Thymus (tissue), 14 donors: ENCODE measurements at places on chromosomes 12 and 14.

GRCh38 chr14:106395456-106396050 lies 869.2 kb downstream of the TMEM121 start:
- peaks cover 27% of the 10 kb centered on the region for H3K4me1 ChIP-seq
- H3K27me3 ChIP-seq = no peaks in the 10 kb centered on the region
- H3K27ac ChIP-seq = peak overlapping the region; percentile 31
- no peak for DNase-seq
- H3K36me3 ChIP-seq = no peaks in the 10 kb centered on the region

- DNase-seq = no peak
- H3K4me3 ChIP-seq = no peak overlapping the region
- no peaks in the 10 kb centered on the region for H3K36me3 ChIP-seq
- H3K27ac ChIP-seq = no peak overlapping the region
- H3K27me3 ChIP-seq = no peaks in the 10 kb centered on the region
Observed at GRCh38 chr14:58108717-58109116, 43.3 kb downstream of the ARMH4 start.

DNA sequence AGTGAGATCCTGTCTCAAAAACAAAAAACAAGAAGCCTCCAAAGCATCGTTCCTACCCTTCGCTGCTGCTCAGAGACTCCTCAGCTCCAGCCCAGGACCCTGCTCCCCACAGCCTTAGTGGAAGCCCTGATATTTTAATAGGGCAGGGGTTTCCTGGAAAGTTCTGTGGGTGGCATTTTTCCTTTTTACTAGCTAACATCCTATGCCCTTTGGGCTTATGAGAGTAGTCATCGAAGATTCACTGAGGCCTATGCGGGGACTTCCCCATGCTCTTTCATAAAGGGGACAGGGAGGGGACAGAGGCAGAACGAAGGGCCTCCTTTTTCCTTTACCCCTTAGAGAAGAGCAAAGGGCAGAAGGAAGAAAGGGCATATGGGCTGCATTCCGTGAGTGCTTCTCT lies 8.3 kb downstream of the LAG3 start:
- H3K27me3 ChIP-seq = no peaks in the 10 kb centered on the region
- H3K4me1 ChIP-seq = peaks cover 91% of the 10 kb centered on the region
- no peaks in the 10 kb centered on the region for H3K36me3 ChIP-seq
- peak overlapping the region; percentile 74 for H3K27ac ChIP-seq

DNA sequence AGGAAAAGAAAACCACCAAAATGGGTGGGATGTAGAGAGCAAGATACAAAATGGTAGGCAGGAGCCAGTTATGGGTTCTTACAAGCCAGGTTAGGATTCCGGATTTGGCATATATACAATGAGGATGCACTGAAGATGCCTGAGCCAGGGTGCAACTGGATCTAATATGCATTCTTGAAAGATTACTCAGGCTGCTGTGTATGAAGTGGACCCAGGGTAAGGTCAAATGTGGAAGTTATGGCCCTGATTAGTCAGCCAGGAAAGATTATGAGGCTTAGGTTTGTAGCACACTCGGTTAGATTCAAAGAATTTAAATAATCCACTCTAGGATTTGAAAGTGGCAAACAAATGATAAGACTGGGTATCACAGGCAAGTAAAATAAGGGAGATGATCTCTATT lies 1750.7 kb upstream of the FLRT2 start:
- H3K36me3 ChIP-seq = no peaks in the 10 kb centered on the region
- H3K4me1 ChIP-seq = no peaks in the 10 kb centered on the region
- H3K27me3 ChIP-seq = no peaks in the 10 kb centered on the region
- H3K27ac ChIP-seq = no peak overlapping the region
- no peak for DNase-seq
- no peak overlapping the region for H3K4me3 ChIP-seq

DNA sequence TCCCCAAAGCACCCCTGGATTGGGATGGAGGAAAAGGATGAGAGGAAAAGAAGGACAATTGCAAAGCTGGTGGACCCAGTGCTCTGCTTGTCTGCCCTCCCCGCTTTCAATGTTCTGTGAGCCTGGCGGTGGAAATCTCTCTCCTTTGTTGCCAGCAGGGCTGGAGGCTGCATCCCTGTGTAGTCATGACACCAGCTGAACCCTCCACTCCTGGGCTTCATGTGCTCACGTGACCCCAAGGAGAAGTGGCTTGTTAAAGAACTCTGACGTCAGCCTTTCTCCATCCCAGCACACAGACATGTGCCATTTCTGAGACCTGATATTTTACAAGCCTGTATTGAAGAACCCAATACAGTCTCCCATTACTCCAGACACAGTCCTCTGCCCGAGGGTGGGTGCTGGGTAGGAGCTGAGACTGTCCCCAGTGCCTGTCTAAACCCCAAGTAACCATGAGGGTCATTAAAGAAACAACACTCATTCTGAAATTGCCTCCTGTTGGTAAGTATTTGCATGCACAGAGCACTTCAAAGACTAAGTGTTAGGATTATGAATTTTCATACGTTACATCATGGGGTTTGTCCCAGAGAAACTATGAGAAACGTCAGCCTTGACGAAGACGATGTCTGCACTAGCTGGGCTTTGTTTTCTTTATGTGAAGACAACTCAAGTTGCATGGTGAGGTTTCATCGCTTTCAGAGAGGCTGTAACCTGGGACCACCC lies 21.7 kb downstream of the GALNT16 start:
- H3K4me3 ChIP-seq = no peak overlapping the region
- no peak overlapping the region for H3K27ac ChIP-seq
- H3K36me3 ChIP-seq = no peaks in the 10 kb centered on the region
- no peaks in the 10 kb centered on the region for H3K27me3 ChIP-seq
- no peak for DNase-seq

DNA sequence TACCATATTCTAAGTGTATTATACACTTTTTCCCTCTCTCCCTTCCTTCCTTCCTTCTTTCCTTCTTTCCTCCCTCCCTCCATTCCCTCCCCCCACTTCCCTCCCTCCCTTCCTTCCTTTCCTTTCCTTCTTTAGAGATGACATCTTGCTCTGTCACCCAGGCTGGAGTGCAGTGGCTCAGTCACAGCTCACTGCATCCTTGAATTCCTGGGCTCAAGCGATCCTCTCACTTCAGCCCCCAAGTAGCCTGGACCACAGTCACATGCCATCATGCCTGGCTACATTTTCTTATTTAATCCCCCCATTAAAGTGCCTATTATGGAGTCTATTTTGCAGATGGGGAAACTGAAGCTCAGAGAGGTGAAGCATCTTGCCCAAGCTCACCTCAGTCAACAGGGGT lies 55.0 kb downstream of the SVOP start:
- H3K27ac ChIP-seq = no peak overlapping the region
- H3K27me3 ChIP-seq = no peaks in the 10 kb centered on the region
- H3K4me3 ChIP-seq = no peak overlapping the region

- no peaks in the 10 kb centered on the region for H3K4me1 ChIP-seq
- H3K36me3 ChIP-seq = peaks cover 2% of the 10 kb centered on the region
- no peak for DNase-seq
- H3K27me3 ChIP-seq = no peaks in the 10 kb centered on the region
Observed at GRCh38 chr12:32292151-32292550, 107.2 kb upstream of the FGD4 start.

GRCh38 chr12:12723681-12724420 lies 6.7 kb downstream of the CDKN1B start:
- peak overlapping the region; percentile 100 for H3K27ac ChIP-seq
- H3K4me1 ChIP-seq = peaks cover 18% of the 10 kb centered on the region
- no peaks in the 10 kb centered on the region for H3K27me3 ChIP-seq
- H3K4me3 ChIP-seq = peak overlapping the region; percentile 89
- H3K36me3 ChIP-seq = peaks cover 32% of the 10 kb centered on the region

DNA sequence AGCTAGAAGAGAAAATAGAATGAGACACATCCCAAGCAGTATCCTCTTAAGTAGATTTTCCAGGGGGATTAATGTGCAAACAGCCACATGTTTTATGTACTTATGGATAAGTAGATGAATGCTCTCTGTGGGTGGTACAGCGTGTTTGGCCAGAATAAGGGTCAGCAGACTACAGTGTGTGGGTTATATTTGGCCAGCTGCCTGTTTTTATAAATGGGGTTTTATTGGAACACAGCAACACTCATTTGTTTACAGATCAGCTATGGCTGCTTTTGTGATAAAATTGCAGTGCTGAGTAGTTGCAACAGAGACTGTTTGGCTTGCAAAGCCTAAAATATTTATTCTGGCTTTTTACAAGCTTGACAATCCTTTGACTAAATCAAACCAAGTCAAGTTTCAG lies 780.2 kb upstream of the SEL1L start:
- no peaks in the 10 kb centered on the region for H3K36me3 ChIP-seq
- DNase-seq = no peak
- H3K4me3 ChIP-seq = no peak overlapping the region
- H3K27me3 ChIP-seq = no peaks in the 10 kb centered on the region
- H3K27ac ChIP-seq = no peak overlapping the region
